ENCODE measurements at places on chromosomes 16 and 17.

DNA sequence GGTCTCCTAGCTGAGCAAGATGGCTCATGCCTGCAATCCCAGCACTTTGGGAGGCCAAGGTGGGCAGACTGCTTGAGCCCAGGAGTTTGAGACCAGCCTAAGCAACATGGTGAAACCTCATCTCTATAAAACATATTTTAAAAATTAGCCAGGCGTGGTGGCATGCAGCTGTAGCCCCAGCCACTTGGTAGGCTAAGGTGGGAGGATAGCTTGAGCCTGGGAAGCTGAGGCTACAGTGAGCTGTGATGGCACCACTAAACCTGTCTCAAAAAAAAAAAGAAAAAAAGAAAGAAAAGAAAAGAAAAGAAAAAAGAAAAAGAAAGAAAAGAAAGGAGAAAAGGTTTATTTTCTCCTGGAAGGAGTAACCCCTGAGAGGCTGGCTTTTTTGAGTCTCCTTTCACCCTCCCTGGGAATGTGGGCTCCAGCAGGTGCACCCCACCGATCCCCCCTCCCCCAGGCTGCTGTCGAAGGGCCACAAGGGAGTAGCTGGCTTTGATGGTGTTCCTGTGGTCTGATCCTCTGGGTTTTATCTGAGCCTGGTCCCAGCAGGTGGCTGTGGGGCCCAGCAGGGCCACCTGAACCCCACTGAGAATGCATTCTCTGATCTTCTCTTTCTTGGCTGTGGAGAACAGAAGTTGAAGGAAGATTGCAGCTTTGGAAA, 29.9 kb upstream of the TNRC6C start:
- no peak for DNase-seq

DNA sequence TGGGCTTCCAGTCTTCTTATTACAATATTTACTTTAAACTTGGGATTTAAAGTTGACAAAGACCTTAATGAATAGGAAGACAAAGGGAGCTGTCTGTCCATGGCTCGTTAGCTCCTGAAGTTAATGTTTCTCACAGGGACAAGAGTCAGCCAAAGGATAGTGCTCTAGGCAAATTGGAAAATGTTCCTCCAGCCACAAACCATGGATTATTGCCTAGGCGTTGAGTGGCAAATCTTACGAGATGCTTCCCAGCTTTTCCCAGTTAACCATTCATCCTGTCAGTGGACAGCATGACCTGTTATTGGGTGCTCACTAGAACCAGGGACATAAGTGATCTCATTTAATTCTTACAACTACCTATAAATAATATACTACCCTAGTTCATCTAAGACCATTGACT, 3.6 kb downstream of the TEX2 start:
- no peak for DNase-seq

DNA sequence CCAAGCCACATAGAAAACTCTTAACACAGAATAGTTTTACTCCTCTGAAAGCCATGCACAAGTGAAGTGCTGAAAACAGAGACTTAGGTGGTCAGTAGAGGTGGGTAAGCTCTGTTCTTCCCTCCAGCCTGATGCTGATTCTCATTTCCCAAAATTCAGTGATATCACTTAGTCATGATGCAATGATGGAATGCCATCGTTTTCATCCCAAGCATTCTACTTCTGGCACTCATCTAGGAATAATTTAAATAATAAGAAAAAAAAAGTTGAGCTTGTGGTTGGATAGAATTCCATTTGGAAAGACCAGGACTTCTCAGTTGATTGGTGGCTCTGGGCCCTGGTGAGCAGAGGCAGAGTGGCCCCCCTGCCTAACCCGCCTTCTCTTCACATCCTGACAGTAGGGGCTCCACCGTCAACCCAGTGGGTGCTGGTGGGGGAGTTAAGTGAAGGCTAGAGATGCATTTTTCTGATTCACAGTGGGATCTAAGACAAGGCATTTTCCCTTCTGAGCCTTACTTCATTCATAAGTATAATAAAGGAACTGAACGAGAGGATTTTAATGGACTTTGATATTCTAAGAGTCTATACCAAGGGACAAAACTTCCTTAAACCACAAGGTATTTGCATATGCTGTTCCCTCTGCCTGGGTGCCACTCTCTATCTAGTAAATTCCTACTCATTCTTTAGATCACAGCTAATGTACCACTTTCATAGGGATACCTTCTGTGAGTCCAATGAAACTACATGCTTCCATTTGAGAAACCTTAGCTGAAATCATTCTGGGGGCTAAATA, 310.3 kb upstream of the DYNLRB2 start:
- DNase-seq, result no peak

DNA sequence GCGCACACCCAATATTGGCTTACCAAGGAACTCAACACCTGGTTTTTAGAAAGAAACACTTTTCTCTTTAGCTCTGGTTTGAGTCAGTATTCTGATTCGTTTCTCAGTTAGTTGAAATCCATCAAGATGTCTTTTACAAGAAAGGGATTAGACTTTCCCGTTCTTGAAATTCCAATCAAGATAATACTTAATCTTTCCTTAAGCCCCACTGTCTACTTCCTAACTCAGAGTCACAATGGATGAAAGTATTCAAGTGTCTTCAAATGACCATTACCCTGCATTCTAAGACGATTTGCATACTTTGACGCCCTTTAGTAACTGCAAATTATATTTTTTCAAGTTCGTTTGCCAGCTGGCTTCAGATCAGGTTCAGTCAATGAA, 189.8 kb downstream of the USP22 start:
- no peak for DNase-seq

DNA sequence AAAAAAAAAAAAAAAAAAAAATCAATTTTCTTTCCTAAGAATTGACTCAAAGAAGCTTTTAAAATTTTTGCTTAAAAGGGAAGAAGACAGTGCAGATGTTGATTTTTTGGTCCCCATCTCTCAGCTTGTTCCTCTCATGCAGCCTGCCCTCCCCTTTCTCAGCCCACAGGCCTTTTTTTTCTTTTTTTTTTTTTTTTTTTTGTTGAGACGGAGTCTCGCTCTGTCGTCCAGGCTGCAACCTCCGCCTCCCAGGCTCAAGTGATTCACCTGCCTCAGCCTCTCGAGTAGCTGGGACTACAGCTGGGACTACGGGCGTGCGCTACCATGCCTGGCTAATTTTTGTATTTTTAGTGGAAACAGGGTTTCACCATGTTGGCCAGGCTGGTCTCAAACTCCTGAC, 17.7 kb downstream of the YPEL2 start:
- DNase-seq, result no peak

GRCh38 chr17:47945080-47945479, 3.7 kb downstream of the PNPO start:
- DNase-seq, result no peak

DNA sequence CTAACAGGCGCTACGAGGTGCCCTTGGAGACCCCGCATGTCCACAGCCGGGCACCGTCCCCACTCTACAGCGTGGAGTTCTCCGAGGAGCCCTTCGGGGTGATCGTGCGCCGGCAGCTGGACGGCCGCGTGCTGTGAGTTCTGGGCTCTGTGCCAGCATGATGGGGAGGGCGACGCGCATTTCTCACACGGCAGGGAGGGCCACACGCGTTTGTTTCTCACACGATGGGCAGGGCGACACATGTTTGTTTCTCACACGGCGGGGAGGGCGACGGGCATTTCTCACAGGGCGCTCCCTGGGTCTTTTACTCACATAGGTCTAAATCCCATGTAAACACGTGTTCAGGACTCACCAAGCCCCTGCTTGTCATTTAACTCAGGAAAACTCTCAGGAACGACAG, 4.4 kb downstream of the GAA start:
- DNase-seq, result no peak

DNA sequence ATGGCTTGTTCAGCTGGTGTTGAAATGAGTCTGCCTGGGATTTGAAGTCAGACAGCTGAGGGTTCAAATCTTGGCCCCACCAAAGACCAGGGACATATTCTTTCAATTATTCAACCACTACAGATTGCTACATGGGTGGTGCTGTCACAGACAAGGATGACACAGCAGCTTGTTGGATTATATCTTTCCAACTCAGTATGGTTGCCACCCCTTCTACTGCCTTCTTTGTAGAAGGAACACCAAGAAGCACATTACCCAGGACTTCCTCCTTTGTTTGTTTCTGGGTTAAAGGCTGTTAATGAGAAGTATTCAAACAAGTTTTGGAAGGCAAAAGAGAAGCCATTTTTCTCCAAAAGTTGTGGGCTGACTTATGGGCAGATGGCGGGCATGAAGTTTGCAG, 78.6 kb downstream of the COPRS start:
- no peak for DNase-seq

DNA sequence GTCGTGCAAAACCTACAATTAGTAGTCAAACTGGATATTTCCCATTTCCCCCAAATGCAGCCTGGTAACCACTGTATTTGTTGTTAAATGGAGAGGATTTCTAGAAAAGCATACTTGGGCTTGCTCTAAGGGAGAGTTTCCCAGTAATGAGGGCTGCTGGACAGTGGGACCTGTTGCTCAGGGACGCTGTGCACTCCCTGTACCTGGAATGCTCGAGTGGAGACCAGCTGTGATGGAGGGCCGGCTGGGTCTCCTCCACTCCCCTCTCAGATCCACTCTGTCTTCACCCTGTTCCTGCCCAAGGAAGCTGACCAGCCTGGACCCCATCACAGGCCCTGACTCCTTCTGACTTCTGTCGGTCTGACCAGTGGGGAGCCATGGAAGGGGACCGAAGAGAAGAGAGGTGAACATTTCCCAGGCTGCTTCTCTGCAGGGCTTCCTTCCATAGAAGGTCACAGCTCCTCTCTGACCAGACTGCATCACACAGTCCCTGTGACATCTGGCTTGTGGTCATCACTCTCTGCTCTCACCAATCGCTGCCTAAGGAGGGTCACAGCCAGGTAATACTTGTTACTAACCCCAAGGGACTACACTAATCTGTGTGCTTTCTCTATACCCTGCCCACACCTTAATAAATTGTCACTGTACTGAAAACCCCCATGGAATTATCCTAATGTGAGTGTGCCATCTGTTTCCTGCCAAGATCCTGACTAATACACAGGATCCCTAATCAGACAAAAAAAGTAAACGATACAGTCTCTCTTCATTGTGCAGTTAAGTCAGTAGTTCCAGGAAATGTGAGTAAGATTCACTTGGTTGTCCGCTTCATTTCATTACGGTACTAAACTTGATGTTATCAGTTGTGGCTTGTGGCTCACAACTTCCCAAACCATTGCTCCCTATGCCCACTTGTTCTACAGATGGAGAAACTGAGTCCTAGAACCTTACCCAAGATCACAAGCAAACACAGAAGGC, 102.4 kb downstream of the CCT6B start:
- no peak for DNase-seq

GRCh38 chr17:40318830-40319391, 9.9 kb downstream of the RARA start:
- DNase-seq, result no peak

- DNase-seq, result no peak
Observed at GRCh38 chr16:17347624-17348023, 123.1 kb downstream of the XYLT1 start.

DNA sequence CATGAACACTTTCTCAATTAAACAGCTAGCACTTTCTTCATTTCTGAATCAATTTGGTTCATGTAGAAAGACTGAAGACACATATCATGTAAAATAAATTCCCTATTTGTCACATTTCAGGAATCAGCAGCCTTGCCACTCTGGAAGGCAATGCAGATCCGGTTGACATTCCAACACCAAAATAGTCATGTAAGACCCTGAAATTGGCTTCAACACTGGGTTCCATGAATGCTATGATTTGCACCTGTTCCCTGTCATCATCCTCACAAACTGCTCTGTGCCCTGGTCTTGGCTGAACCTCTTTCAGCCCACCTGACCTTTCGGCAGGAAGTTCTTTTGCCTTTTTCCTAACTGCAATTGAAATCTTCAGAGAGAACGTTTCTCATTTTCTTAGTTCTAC, 156.9 kb downstream of the CDH8 start:
- no peak for DNase-seq

- no peak for DNase-seq
Observed at GRCh38 chr17:11899537-11899942, 97.7 kb downstream of the ZNF18 start.

GRCh38 chr17:77814091-77814772, 144.3 kb upstream of the TNRC6C start:
- DNase-seq, result no peak

DNA sequence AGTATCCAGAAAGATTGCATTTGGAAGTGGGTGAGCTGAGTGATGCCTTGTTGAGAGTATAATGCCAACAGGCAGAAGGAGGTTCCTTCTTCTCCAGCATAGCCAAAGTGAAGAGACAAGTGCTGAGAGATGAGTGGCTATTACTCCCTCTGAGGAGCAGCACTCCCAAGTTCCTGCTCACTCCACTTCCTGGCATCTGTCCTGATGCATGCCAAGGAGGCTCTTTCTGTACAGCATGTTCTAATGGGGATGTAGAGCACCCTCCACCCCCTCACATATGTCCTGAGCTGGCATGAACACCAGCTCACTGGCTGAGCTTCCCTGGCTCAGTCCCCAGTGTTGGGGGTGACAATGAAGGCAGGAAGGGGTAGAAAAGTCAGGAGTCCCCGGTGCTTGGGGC, 44.2 kb upstream of the DNAH9 start:
- DNase-seq, result no peak

DNA sequence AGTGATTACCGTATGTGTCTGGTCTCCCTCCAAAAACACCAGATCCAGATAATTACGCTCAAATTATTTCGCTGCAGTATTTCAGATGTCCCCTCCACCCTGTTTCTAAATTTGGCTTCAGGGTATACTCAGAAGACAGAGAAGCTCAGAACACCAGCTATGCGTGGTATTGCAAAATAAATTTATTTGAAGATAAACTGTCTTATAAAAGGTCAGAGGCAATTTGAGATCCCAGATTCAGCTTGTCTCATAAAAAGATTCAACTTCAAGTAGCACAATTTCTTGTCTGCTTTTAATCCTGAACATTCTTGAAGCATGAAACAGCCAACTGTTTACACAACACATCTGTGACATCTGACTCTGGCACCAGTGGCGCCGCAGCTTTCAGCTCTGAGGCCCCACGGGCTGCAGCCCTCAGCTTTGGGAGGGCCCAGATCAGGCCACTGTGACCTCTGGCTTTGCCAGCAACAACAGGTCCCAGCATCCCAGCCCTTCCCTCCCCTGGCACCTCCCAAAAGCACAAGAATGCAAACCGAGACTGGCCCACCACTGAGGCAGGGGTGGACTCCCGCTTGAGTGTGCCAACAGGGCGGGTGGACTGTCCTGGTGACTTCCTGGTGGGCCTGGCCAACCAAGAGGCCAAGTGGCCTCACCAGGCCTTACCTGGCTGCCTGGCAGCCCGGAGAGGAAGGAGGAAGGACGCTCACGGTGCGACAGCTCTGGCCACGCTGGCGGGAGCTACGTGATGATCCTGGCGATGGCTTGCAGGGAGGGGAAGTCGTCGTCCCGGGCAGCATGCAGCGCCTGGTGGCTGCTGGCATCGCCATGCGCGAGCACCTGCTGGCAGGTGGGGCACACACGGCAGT, 8.0 kb downstream of the SYNGR3 start:
- no peak for DNase-seq

GRCh38 chr17:68155692-68156091, 92.2 kb upstream of the AMZ2 start:
- no peak for DNase-seq

GRCh38 chr17:15891318-15891717, 53.6 kb upstream of the ADORA2B start:
- no peak for DNase-seq

DNA sequence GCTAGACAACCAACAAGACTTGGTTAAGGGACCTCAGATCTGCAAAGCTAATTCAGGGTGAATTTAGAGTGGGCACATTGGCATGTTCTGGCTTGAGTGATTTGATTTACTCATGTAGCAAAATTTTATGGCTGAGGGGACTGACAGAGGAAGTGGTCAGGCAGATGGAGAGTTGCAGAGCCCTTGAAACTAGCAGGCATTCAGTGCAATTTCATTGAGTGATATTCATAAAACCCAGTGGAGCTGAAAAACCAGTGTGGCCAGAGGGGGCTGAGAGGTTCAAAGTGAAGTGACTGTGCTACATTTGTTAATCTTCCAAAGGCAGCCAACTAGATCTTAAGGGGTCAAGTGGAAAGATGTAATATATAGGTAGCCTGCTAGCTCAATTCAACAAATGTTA, 2.2 kb upstream of the TMEM94 start:
- no peak for DNase-seq

Data from activated T-helper 1 cell treated with Interleukin-2 at 50 U/mL for 16 hours (primary cell).